IPS-NIHi11 (cell line): ENCODE measurements at places on chromosomes 4 and X.

- no peak for DNase-seq
These were observed 62.2 kb downstream of the SPANXN3 start for GRCh38 chrX:143455046-143455445.

DNA sequence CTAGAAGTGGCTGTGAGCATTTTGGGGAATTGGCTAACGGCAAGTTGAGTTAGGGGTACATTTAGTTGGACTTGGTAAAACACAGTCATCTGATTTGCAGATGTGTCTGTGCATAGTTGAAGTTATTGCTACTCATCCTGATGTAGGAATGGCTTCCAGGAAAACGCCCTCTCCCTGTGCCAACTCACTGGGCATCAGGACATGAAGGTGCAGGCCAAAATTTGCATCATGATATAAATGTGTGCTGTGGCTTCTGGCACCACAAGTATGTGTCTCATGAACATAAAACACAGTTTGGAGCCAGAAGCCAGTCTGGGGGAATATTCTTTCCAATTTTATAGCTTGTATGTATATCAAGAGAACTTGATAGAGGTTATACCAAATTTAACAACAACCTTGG, 54.2 kb upstream of the CBR4 start:
- DNase-seq: no peak

- peak; percentile 41 for DNase-seq
These were observed 15.2 kb downstream of the HSD17B11 start for GRCh38 chr4:87375719-87376291.

DNA sequence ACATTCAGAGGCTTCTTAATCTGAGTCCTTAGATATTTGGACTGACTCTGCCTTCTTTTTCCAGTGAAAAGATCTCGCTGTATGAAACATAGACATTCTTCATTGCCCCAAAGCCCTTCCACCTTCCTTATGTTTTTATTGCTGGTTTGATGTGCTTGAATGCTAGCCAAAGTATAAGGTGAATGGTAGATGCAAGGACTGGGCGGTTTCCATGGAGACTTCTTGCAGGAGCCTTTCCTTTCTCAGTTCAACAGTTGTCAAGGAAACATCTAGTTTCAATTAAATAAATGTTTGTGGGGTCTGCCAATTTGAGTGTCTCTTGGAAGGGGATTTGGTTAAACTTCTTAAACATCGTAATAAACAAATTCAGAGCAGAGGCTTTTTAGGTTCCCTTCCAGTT, 46.0 kb downstream of the REPS2 start:
- no peak for DNase-seq

GRCh38 chr4:85833302-85833701, 358.4 kb downstream of the ARHGAP24 start:
- no peak for DNase-seq

- DNase-seq: no peak
These were observed 332.0 kb downstream of the GRXCR1 start for GRCh38 chr4:43224559-43224958.

DNA sequence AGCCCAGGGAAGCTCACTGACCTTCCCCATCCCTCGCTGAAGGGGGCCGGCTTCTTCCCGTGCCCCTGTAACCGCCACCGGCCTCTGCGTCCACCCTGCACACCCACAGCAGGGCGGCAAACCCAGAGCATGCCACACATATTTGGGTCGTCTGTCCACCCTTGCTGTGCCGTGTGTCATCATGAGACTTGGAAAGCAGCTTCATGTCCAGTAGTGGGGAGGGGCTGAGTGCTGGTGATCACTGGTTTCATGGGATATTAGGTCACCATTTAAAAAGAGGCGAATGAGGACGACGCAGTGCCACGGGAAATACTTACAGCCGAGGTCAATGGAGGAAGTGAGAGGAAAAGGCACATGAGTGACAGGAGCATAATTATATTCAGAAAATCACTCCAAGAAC, 74.8 kb downstream of the HTRA3 start:
- DNase-seq: no peak

GRCh38 chr4:137076908-137077307, 455.4 kb downstream of the PCDH18 start:
- DNase-seq: no peak

DNA sequence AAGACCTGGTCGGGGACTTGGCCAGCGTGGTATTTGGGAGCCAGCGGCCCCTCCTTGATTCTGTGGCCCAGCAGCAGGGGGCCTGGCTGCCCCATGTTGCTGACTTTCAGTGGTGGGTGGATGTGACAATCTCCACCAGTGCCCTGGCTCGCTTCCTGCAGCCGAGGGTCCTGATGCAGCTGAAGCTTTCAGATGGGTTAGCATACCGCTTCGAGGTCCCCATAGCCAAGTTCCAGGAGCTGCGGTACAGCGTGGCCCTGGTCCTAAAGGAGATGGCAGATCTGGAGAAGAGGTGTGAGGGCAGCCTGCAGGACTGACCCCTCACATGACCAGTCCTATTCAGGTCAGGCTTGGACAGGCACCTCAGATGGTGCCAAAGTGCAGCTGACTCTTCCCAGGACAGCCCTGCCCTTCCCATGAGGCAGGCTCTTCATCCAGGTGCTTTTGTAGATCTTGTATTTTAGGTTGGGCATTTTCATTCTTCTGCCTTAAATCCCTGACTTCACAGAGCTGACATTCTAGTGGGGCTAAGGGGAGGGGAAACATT, 15.1 kb downstream of the LNX1 start:
- no peak for DNase-seq
